AG09319 (cell line): ENCODE measurements at places on chromosomes 2 and 18.

- DNase-seq: peak; percentile 96
Observed at GRCh38 chr2:237299906-237300305, 114.1 kb downstream of the COL6A3 start.

- DNase-seq: no peak
Observed at GRCh38 chr2:16442971-16443370, 222.7 kb downstream of the CYRIA start.

DNA sequence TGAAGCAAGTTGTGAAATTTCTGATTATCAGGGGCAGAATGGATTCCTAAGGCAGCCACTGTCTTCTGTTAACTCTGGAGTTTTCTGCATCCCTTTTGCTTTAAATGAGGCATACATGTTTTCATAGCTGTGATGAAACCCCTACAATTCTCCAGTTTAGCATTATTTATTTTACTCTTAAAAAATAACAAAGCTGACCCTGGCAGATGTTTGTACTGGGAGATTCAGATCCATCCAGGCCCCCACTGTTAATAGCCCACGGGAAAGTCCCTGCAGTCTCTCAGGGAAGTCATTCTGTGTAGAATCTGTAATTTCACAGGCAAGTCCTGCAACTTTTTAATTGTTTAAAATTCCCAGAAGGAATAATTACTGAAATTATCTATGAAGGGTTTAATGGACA is 353 bp upstream of the SULT1C4 start:
- no peak for DNase-seq

DNA sequence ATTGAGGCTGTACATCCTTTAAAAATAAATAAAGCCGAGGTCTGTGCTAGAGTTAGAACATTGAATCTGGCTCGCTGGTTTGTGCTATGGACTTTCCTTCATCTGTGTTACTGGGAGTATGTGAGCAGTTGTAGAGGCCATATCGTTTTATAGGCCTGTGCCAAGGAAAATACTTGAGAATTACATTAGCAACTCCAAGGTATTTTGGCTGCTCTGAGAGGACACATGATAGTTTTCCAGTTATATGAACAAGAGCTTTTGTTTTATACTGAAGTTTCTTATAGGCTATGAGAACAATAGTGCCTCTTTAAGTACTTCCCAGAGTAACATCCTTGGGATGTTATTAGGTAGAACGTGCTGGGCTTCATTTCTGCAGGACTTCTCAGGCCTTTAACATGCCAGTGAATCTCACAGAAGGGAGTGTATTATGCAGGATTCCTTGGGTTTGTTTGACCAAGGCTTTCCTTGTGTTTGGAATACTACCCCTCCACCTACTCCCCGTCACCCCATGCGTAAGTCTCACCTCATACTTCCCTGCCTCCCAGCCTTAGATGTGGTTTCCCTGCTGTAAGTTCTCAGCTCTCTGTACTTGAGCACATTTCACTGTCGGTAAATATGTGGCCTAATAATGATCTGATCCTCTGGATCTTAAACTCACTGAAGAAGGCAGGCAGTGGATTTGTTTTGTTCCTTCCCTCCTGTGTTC is 21.0 kb downstream of the TCF7L1 start:
- no peak for DNase-seq

- no peak for DNase-seq
Observed at GRCh38 chr2:215753808-215754207, 259.5 kb downstream of the MREG start.

- DNase-seq: no peak
Observed at GRCh38 chr2:110140401-110140800, 24.8 kb upstream of the MALL start.

DNA sequence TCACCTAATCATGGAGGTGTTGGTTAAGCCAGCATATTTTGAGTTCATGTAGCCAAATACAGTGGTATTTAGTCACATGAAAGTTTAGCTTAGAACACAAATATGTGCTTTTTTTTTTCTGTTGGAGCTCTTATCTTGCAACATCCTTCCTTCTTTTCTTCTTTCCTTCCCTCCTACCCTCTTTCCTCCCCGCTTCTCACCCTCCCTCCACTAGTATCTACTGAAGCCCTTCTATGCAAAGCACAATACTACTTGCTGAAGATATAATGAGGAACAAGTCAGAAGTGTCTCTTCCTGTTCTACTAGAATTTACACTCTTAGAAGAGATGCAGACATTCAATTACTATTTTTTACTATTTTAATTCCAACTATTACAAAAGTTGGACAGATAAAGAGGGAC is 105.0 kb upstream of the ITGA4 start:
- no peak for DNase-seq

GRCh38 chr2:120300385-120300784 is 45.6 kb upstream of the INHBB start:
- DNase-seq: no peak

DNA sequence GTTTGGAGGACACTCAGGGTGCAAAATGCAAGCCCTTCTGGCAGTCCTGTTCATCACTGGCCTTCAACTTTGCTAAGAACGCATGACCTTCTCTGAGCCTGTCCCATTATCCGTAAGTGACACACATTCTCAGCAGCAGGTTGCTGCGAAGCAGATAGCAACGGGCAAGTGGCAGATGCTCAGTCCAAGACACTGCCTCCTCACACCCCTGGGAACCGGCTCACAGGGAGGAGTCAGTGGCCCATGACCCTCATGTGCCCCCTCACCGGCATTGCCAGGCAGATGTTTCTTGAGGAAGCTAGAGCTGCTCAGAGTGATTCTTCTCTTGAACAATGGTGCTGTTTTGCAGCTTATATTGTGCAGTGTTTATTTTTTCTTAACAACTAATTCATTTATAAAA is 737.2 kb upstream of the HS6ST1 start:
- no peak for DNase-seq

DNA sequence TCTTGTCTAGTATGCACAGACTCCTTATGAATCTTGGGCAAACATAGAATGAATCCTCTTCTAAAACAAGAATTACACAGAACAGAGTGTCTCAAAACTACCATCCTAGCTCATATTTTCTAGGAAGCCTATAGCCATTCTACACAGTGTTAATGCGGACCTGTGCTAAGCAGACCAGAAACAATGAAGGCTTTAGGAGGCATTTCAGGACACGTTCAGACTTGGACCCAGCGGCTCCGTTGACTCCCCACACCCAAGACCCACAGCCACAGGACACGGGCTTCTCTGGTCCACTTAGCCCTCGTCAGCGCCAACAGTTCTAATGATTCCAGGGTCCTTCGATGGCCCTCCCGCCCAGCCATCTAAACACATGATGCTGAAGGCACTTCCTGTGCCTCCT is 182.2 kb downstream of the BCL11A start:
- DNase-seq: no peak

DNA sequence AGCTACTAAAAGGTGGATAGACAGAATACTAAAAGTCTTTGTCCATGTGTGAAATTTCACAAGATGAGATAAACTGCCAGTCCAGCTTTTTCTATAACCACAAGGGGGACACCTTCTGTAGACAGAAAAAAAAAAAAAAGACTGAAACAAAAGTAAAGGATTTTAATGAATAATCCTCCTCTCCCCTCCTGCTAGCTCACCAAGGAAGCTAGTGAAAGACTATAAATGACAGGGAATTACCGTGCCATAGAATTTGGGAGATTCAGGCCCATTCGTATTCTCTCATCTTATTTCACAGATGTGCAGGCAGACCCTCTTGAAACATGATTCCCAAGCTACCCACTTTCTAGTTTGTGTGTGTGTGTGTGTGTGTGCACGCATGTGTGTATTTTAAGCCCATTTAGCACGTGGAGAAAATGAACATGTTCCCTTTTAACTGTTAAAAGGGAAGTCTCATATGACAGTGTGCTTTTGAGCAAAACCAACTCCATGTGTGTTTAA is 36.3 kb upstream of the SLC8A1 start:
- peak; percentile 24 for DNase-seq

- DNase-seq: no peak
Observed at GRCh38 chr2:17620841-17621240, 80.3 kb downstream of the VSNL1 start.

- DNase-seq: no peak
Observed at GRCh38 chr2:28239207-28239606, 153.5 kb upstream of the FOSL2 start.

DNA sequence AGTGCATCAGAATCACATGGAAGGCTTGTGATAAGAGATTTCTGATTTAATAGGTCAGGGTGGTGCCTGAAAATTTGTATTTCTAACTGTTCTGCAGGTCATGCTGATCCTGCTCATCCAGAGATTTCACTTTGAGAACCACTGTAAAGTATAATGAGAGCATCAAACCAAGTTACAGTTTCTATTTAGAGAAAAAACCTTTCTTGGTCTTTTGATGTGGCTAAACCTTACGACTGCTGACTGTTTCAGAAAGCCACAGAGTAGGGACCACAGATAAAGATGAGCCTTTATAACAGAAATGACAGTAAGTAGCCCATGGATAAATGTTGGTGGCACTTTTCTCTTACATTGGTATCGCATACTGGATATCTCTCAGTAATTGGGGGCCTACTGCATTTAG is 109.4 kb upstream of the FANCL start:
- DNase-seq: no peak

GRCh38 chr18:51137891-51138290 is 59.6 kb downstream of the MEX3C start:
- DNase-seq: no peak

DNA sequence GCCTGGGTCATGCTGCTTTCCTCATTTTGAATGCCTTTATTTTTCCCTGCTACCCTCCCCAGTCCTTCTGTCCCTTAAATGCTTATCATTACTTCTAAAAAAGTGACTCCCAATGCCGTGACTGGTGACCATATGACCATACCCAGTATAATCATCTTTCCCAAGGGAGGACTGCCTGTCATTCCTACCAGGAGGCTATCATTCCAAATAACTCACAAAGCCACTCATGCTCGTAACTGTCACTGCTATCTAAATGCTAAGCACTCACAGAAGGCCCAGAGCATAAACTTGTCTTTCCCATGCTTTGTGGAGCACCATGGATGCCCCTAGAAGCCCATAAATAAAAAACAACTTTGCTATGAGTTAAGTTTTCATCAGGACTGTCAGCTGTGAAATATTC is 38.7 kb upstream of the CREB1 start:
- no peak for DNase-seq

DNA sequence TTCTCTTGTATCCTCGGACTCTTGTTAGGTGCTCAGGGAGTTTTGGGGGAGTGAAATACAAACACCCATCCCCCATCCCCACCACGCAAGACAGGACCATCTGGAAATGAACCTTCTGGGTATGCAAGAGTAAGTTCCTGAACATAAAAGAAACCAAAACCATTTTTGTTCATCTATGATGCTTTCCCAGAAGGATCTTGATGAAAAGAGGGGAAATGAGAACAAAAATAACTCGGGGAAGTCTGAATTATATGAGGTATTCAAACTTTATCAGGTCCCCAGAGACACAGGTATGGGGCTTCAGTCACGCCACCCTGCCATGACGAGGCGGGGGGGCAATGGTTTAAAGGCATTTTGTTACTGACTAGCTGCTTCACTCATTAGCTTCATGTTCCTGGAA is 68.6 kb upstream of the DNMT3A start:
- DNase-seq: no peak

DNA sequence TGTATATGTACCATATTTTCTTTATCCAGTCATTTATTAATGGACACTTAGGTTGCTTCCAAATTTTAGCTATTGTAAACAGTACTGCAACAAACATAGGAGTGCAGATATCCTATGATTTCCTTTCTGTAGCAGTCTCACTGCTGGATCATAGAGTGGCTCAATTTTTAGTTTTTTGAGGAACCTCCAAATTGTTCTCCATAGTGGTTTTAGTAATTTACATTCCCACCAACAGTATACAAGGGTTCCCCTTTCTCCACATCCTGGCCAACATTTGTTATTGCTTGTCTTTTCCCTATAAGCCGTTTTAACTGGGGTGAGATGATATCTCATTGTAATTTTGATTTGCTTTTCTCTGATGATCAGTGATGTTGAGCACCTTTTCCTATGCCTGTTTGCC is 114.3 kb downstream of the TMEM17 start:
- no peak for DNase-seq

- no peak for DNase-seq
Observed at GRCh38 chr18:79634593-79635426, 44.8 kb upstream of the CTDP1 start.

GRCh38 chr2:120983344-120983743 is 247.7 kb downstream of the GLI2 start:
- no peak for DNase-seq

- no peak for DNase-seq
Observed at GRCh38 chr2:69848186-69848790, 18.8 kb downstream of the GMCL1 start.

DNA sequence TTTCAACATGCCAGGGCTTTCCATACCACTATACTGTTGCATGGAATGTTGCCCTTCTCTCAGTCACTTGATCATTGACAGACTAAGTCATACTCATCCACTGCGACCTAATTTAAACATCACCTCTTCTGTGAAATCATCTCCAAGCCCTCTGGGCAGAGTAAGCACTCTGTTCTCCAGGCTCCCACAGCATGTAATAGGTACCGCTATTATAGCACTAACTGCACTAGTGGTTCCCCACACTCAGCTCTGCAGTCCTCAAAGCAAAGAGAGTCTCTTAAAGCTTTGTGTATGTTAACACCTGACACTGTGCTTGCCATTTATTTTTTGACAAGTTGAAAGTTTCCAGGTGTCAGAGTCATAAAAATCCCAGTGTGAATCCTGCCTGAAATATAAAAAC is 947.2 kb downstream of the ERBB4 start:
- DNase-seq: no peak

DNA sequence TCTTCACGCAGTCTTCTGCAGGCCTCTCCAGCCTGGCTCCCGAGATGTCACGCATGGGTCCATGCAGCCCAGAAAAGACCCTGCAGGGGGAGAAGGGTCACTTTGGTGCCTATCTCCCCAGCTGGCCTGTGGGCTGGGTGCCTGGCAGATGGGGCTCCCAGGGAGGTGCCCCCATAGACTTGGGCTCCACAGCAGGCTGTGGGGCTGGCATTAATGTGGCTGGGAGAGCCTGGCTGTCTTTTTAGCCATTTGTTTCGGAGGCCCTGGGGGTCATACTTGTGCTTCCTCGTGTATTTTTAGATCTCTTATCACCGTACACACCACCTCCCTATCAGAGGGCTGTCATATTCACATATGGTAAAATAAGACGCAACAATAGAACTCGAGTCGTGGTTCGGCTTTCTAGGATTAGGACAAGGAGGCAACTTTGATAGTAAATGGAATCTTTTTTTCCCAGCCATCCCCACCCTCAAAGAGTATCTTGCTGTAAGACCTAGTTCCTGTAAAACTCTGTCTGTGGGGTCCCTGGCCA is 74.5 kb downstream of the LRRFIP1 start:
- no peak for DNase-seq

DNA sequence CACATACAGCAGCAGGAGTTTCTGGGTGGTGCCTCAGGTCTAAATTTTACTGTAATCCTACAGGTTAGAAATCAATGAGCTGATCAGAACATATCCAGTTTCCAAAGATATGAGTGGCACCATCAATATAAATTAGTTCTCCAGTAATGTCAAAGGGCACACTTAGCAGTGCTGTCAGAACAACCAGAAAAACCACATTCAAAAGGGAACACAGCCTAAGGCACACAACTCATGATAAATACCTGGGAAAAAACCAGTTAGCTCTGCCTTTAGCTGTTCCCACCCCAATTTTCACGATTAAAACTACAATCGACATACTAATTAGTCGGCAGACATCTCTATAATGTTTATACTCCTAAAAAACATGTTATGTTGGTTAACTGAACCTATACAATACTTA is 31.5 kb downstream of the ATP8B1 start:
- no peak for DNase-seq
